ENCODE measurements at places on chromosomes 5 and 9.

GRCh38 chr9:123724211-123724796 is 205.6 kb downstream of the DENND1A start:
- no peak for DNase-seq

GRCh38 chr5:94775088-94775487 is 156.6 kb downstream of the SLF1 start:
- no peak for DNase-seq

- no peak for DNase-seq
Measured at GRCh38 chr9:121348221-121348620, 21.8 kb downstream of the STOM start.

GRCh38 chr5:6867712-6868111 is 154.5 kb downstream of the TENT4A start:
- DNase-seq = no peak

GRCh38 chr5:149667829-149668330 is 62.2 kb upstream of the PPARGC1B start:
- DNase-seq = no peak

DNA sequence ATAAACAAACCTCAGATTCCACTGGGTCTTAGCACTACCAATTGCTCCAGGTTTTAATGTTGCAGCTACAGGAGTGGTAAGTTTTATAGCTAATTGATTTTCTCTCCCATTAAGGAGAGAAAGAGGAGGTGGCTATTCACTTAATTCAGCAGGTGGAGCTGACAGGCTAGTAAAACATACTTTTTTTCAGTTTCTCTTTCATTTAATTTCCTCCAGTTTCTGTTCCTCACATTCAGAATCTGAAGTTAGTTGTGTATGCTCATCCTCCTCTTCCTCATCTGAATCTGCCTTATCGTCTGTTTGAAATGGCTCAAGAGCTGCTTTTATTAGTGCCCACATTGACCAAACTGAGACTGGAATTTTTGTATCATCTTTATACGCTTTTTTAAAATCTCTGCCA is 98.0 kb downstream of the PLPPR1 start:
- DNase-seq = no peak

Measured in T-helper 1 cell (primary cell).